ENCODE measurements at places on chromosomes 2 and 18.

GRCh38 chr2:191108331-191108730, 42.5 kb downstream of the STAT4 start:
- no peak for DNase-seq

DNA sequence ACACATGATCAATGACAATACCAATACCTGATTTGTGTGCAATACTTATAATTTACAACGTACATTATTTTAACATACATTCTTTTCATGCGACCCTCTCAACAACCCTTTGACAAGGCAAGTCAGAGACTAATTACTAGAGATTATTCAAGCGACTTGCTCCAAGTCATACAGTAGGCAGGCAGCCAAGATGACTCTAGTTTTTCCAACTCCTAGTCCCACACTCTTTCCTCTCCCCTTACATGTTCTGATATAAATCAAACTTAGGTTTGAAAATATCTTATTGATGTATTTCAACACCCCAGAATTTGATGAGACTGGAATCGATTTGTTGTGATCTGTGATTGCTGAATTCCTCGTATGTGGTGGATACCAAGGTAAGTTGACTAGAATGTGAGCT, 8.0 kb upstream of the CYP27C1 start:
- no peak for DNase-seq

DNA sequence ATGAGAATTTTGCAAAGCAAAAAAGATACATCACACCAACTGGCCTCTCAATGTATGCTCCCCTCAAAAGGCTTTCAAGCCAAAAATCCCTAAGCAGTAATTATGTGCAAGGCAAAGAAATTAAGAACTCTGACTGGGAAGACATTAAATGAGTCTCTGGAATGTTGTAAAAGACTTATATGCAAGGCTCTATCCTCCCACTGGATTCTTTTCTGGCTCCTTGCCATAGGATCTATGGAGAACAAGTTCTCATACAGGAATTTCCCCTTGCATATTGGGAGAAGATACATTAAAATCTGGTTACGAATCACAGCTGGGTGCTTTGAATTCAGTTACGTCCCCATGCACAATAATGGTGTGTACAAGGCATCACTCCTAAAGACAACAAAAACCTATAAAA, 73.4 kb upstream of the ATL2 start:
- no peak for DNase-seq

- no peak for DNase-seq
These were observed 80.1 kb upstream of the ARL5A start for GRCh38 chr2:151908204-151908882.

DNA sequence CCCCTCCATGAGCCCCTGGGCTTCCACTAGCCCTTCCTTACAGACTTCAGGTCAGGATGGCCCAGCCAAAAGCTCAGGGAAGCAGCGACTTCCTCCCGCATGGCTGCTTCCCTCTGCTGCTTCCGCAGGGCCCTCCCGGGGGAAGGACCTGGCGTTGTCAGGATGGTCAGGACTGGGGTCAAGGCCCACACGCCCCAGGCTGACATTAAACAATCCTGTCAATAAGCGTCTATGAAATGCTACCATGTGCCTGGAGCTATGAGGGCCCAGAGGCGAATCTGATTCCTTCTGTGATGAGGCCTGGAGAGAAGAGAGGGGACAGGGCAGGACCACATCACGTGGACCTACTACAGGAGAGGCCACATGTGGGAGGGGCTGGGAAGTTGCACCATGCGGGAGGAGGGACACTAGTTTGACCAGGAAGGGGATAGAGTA, 17.3 kb downstream of the CYS1 start:
- no peak for DNase-seq

GRCh38 chr2:16584084-16584483, 81.5 kb downstream of the CYRIA start:
- DNase-seq, result no peak

DNA sequence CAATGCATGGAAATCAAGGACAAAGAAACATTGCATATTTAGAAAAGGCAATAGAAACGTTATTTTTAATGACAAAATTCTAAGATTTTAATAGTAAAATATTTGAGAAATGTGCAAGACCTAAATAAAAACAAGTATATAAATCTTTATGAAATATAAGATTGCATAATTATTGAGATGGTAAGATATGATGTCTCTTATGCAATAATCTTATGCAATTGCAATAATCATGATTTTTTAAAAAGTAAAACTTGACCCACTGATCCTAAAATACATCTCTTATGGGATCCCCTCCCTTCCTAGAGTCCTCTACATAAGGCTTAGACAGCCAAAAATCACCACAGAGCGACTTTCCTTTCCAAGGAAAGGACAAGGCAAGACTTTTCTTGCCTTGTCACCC, 249.0 kb downstream of the DOK6 start:
- no peak for DNase-seq

DNA sequence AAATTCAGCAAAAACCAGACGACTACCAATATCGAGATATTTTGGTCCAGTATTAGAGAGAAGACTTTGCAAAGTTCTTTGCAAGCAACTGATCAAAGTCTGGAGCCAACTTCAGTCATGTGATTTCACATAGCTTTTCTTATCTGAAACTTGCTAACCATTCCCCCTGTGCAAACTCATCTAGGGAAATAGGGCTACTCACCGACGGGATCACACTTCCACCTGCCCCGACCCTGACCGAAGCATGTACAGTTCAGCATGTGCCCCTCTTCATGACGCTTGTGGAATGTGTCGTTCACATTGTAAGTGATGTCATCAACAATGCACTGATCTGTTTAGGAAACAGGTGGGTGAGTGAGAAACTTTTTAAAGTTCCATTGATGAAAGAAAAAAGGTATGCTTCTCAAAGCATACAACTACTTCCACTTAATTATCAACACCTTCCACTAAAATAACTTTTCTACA, 15.4 kb downstream of the FN1 start:
- no peak for DNase-seq

- no peak for DNase-seq
These were observed 7.0 kb downstream of the CTIF start for GRCh38 chr18:48545757-48546321.

- no peak for DNase-seq
These were observed 220.1 kb downstream of the HAUS1 start for GRCh38 chr18:46324087-46324955.

DNA sequence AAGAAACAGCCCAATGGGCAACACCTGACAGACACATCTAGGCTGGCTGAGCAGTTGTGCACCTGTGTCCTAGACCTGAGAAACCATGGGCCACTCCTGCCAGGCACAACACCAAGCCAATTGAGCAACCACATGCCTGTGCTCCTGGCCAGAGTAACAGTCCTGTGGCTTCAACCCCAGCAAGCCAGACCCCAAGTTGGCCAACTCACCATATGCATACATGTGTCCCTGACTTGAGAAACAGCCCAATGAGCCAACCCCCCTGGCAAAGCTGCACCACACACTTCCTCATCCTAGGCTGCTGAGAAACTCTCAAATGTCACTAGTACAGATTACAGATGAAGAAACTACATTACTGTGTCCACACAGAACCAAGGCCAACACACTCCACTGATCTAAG, 36.6 kb downstream of the USP34 start:
- no peak for DNase-seq

DNA sequence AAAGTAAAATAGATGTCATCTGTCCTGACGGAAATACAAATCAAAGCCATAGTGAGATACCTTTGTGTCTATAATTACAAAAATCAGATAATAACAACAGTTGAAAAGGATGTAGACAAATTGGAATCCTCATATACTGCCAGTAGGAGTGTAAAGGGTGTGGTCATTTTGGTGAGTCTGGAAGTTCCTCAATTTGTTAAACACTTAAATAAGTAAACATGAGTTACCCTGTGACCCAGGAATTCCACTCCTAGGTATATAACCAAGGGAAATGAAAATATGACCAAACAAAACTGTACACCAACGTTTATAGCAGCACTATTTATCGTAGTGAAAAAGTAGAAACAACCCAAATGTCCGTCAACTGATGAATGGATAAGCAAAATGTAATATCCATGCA, 24.0 kb downstream of the R3HDM1 start:
- no peak for DNase-seq

DNA sequence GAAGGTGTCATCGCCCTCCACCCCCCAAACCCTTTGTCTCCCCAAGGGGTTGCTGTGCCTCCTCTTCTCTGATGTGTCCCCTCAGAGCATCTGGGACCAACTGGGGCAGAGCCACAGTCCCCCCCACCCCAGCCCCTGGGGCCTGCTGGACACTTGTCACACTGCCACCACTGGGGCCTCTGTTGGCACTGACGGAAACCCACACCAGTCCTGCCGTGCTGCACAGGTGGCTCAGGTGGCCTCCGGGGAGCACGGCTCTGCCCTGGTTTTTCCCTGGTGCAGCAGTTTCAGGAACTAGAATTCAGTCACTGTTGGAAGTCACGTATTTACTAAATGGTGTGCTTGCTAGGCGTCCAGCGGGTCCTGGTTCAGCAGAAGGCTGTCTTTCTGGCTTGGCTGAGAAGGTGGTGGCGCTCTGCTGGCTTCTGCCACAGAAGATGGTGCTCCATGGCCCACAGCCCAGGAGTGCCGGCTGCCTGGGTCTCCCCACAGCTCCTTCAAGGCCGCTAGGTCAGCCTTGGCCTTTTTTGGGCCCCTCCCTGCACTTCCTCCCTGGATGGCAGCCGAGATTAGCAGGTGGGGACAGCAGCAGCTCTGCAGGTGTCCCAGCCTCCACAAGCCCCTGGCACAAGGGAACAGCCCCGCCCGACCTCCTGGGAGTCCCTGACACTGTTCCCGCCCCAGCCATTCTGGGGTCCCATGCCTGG, 18.6 kb upstream of the KLHL30 start:
- DNase-seq, result no peak

GRCh38 chr18:32040936-32041335, 22.3 kb downstream of the RNF125 start:
- no peak for DNase-seq

DNA sequence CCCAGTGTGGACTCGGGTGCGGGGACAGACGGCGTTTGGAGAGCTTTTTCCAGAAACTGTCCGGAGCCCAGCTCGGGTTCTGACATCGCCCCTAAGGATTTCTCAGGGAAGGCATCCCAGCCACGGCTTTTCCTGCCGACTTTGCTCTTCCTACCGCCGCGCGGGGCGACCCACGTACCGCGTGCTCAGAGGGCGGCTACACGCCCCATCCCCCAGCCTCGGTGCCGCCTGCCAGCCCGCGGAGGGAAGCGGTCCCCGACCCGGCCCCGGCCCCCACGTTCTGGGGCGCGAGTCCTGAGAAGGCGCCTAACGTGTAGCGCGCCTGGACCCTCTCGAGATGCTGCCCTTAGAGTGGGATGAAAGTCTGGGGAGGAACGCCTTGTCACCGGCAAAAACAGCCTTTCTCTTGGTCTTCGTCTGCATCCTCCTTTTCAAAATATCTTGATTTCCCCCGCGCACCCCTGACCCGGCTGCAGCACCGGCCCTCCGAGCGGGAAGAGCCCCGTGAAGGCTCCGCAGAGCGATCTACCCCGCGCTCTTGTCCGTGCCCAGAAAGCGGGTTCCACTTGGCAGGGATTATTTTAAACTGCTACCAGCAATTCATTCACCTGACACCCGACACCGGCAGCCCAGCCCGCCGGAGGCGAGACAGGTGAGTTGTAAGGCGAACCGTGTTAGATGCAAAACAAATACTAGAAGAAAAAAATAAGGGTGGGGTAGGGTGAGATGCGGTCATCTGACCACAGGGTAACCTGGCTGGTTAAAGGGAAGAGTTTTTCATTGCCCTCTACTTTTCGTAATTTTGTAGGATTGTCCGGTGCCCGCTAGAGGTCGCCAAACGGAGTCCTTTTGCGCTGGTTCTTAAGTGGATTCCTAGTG, 812 bp upstream of the KCNG3 start:
- DNase-seq, result peak; percentile 73

GRCh38 chr2:105917226-105917625, 172.5 kb downstream of the NCK2 start:
- DNase-seq, result no peak

DNA sequence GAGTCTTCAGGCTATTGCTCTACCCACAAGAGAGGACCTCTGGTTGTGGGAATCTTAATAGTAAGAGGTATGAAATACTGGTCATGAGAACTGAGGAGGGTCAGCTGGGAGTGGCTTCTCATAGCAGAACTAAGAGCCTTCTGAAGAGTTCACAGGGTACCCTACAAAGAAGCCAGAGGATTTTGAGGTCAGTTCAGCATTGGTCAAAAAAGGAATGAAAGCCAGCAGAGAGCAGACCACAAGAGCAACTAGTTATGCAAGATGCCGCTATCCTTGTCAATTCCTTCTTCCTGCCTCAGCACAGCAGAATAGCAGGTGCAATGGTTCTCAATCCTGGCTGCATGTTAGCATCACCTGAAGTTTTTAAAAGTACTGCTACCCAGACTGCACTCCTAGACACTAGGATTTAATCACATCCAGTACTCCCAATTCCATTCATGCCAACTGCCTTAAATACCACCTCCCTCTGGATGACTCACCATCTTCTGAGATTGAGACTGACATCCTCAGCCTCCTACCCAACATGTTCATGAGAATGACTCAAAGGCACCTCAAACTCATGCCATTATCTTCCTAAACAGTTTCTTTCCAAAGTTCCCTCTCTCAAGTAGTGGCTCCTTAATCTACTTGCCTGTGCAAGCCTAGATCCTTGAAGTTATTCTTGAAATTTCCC, 81.0 kb upstream of the RBMS1 start:
- DNase-seq, result no peak

DNA sequence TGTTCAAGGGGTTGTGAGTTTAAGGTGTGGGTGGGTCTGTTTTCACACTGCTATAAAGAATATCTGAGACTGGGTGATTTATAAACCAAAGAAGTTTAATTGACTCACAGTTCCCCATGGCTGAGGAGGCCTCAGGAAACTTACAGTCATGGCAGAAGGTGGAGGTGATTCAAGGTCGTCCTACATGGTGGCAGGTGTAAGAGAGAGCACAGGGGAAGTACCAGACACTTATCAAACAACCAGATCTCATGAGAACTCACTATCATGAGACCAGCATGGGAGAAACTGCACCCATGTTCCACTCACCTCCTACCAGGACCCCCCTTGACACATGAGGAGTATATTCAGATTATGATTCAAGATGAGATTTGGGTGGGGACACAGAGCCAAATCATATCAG, 38.0 kb downstream of the RHBDD1 start:
- DNase-seq, result no peak

DNA sequence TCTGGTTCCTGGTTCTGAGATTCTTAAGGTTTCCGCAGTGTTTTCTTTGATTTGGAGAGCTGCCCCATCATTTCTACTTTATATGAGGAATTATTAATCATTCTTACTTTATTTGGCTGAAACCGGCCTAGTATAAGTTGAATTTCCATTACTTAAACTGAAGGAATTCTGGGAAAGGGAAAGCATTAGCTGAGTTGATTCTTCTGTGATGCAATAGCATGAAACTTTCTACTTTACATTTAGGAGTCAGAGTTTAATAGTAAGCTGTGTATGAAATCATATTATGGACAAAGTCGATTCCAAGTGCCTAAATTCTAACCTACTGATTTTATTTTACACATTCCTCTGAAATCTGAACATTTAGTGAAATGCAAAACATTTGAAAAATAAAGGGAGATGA, 1269.7 kb upstream of the ZEB2 start:
- DNase-seq, result no peak

GRCh38 chr2:168790226-168790902, 12.1 kb upstream of the NOSTRIN start:
- DNase-seq, result no peak
